ENCODE measurements at places on chromosomes 2 and 18.

DNA sequence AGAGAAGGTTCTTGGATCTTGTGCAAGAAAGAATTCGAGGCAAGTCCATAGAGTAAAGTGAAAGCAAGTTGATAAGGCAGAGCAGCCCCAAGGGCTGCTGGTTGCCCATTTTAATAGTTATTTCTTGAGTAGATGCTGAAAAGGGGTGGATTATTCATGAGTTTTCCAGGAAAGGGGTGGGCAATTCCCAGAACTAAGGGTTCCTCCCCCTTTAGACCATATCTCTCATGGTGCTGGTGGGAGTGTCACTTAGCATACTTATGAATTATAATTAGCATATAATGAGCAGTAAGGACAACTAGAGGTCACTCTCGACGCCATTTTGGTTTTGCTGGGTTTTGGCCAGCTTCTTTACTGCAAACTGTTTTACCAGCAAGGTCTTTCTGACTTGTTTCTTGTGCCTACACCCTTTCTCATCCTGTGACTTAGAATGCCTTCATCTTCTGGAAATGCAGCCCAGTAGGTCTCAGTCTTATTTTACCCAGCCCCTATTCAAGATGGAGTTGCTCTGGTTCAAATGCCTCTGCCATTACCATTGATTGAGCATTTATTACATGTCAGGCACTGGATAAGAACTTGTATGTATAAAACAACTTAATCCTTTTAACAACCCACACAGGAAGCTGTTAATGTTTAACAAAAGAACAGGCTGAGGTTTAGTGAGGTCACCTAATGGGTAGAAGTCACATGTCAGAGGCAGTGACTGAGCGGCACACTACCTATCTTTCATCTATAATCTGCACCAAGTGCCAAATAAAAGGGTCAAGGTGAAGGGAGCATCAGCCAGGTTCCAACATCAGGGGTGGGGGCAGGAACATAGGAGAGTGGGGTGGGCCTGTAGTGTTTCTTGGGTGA is 250.9 kb downstream of the ICOS start:
- DNase-seq = no peak

DNA sequence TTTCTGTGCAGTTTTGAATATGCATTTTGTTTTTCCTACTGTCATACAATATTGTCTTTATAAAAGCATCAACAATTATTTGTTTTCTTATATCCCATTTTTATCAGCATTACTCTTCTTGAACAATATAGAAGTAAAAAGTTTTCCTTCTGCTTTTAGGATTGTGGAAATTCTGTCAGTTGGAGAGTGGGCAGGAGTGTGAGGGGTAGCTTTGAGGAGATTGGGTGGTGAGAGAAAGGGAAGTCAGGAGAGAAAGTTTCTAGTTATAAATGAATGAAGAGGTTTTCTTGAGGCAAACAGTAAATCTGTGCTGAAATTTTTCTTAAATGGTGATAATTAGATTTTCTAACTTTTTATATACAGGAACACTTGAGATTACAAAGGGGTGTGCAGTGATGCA is 151.7 kb upstream of the NOSTRIN start:
- DNase-seq = no peak

DNA sequence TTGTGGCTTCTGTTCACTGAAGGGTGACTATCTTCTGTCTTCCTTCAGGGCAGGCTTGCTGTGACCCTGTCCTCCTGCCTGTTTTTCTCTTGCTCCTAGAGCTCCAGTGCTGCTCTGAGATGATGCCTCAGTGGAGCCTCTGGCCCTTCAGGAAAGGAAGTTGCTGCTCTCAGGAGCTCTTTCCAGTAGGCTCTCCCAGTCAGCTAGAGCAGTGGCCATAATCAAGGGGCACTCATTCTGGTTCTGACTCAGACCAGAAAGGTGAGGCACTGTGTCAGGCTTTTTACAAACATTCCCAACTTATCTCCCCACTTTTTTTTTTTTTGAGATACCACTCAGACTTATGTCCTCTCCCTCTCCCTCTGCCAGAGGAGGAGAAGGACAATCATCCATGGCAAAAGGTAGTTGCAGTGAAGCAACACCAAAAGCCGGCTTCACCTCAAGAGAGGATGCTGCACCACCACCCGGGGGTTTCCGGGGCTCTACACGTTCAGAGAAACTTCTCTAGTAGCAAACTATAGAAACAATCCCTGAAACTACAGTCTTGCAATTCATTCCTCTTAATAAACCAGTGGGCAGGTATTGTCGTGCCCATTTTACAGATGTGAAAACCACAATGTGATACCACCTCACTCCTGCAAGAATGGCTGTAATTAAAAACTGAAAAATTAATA is 115.4 kb downstream of the ACTR3 start:
- no peak for DNase-seq

GRCh38 chr2:657766-658165 is 19.4 kb downstream of the TMEM18 start:
- DNase-seq = no peak
